Forelimb muscle (tissue), 1 donor: ENCODE measurements at places on chromosomes 12 and 14. TPM values are rescaled to one million over a fixed set of nuclear protein-coding genes. Genes with fewer than 3 reads are reported as not detected.

DNA sequence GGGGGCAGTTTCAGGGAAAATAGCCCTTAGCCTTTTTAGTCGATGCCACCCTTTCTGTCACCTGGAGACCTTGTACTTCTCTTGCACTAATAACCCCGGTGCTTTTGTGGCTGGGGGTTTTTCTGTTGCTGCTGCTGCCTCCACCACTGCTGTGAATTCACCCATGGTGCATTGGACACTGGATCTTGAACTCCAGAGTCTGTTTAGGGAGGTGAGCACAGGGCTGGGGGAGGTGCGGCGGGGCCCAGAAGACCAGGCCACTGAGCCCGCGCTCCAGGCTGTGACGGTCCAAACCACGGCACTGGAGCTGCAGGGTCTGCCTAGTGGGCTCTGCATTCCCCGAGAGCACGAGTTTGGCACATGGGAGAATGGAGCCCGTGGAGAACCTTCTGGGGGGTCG lies 100.6 kb downstream of the NINJ2 start:
- no peak for DNase-seq

GRCh38 chr12:104443008-104443407 lies 13.7 kb upstream of the CHST11 start:
- no peak for DNase-seq

- no peak for DNase-seq
Observed at GRCh38 chr14:68234101-68234905, 414.7 kb downstream of the RAD51B start.

- no peak for DNase-seq
Observed at GRCh38 chr12:89251342-89252271, 100.7 kb downstream of the DUSP6 start.

DNA sequence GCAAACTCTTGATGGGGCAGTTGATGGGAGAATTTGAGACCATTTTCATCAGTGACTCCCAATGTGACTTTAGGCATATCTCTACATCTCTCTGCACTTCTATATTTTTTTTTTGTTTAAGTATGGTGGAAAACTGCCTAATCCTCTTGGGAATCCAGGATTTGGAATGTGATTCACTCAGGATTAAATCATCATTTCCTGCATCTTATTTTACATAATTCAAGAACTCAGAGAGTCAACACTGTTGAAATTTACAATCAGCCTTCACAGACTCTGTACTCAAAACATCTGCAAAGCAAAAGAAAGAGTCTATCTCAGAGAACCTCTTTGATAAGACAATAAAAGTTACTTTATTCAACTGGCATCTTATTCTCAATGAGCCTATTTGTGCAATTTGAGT lies 260.7 kb upstream of the NOS1 start:
- DNase-seq, result no peak

DNA sequence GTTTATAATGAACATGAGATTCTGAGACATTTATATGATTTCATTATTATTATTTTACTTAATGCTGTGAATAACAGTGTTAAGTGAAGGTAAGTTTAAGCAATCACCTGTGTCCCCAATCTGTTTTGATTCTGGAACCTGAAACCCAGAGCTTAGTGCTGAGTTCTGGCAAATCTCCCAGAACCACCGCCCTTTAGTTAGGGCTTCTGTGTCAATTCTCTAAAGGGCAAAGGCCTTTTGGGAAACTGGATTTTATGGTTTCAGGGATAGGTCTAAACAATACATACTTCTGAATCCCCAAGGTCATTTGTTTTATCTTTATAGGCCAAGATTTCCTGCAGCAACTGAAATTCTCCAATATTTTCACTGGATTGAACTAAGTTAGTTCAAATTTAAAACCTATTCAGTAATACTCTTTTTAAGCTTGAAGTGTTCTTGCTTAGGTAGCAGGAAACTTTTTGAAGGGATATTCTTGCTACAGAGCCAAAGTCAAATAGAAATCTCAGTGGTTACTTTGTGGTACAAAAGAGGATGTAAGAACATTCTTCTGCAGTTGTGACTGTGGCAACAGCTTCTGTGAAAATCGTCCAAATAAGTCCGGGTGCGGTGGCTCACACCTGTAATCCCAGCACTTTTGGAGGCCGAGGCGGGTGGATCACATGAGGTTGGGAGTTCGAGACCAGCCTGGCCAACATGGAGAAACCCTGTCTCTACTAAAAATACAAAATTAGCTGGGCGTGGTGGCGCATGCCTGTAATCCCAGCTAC lies 10.0 kb upstream of the PKP2 start:
- DNase-seq, result no peak

- DNase-seq, result no peak
Observed at GRCh38 chr14:72515779-72516770, 377.8 kb downstream of the DPF3 start.

DNA sequence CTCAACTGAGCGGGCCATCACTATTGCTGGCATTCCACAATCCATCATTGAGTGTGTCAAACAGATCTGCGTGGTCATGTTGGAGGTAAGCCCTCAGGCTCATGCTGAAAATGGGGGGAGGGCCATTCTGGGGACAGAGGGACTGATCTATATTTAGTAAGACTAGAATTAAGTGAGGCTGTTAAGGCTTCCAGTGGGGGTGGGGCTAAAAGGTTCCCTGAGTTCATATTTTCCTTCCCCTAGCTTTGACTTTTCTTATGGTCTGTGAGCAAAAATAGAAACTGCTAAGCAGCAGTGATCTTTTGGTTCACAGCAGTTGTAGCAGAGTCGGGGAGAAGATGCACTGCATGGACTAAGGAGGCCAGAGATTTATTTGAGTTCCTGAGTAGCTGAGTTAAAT lies 9.2 kb downstream of the PCBP2 start:
- DNase-seq, result no peak

GRCh38 chr14:104547310-104547997 lies 32.1 kb upstream of the C14orf180 start:
- no peak for DNase-seq

GRCh38 chr14:80637756-80638619 lies 303.6 kb downstream of the CEP128 start:
- DNase-seq, result no peak

GRCh38 chr14:95611293-95611880 lies 74.8 kb upstream of the TCL1B start:
- no peak for DNase-seq

GRCh38 chr12:43009846-43010240 lies 420.3 kb upstream of the PRICKLE1 start:
- no peak for DNase-seq

DNA sequence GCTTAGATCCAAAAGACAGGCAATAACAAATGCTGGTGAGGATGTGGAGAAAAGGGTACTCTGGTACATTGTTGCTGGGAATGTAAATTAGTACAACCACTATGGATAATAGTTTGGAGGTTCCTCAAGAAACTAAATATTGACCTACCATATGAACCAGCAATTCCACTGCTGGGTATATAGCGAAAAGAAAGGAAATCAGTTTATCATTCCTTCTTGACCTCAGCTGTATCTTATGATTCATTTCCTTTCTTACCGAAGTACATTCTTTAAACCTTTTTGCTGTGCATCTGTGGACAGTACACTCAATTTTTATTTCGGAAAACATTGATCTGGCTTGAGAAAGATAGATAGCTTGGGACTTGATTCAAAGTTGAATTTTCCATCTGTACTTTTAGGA lies 183.2 kb upstream of the LRFN5 start:
- DNase-seq, result no peak

- DNase-seq, result no peak
Observed at GRCh38 chr12:16392846-16393535, 45.5 kb downstream of the MGST1 start.

DNA sequence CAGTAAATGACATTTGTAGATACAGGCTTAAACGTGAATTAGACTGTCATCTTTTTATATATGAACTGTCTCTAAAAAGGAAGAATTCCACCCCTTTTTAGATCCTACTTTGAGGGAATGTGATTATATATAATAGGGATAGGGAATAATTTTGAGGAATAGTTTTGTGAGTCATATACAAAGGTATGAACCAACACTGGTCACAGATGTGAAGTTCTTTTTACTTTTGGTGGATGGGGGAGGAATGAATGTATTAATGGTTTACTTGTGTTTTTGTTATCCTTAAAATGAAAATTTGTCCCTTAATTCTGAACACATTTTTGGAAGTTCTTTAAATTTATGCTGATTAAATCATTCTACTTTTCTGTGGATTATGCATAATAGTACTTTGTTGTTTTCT lies 30.4 kb downstream of the FRS2 start:
- no peak for DNase-seq

DNA sequence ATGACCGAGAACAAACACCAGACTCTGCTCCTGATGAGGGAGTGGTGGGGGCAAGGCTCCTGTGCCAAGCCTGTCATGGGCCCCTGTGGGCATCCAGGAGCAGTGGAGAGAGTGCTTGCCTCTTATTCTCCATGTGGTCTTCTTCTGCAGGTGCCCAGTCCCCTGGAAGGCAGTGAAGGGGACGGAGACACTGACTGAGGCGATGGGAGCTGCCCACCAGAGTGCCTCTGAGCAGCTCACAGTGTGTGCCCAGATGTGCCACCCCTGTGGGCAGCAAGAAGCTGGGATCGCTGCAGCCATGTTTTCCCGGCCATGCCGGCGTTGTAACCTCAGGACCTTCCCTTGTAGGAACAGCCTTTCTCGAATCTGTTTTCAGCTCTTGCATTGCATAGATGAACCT lies 6.4 kb upstream of the EP400 start:
- DNase-seq, result no peak

DNA sequence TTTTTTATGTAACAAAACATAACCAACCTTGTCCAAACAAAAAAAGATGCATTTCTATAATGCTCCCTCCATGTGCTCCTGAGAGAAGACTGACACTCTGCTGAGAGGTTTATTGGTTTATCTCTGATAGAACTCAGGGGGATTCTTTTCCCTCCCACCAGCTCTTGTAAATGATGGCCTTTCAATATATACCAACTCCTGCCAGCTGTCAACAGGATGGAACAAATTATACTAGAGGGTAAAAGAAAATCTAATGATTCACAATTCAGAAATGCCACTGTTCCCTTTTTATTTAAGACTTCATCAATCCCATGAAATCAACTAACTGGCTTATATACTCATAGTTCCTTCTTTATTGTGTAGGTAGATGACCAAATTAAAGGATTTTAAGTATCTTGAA lies 25.4 kb downstream of the PSMC1 start:
- DNase-seq, result no peak

- DNase-seq, result peak; percentile 38
Observed at GRCh38 chr12:21940549-21941505, at the start of gene ABCC9. Gene ABCC9 (minus strand): TSS chr12:21941426. CDS start chr12:21936674, 4,752 bp downstream.

DNA sequence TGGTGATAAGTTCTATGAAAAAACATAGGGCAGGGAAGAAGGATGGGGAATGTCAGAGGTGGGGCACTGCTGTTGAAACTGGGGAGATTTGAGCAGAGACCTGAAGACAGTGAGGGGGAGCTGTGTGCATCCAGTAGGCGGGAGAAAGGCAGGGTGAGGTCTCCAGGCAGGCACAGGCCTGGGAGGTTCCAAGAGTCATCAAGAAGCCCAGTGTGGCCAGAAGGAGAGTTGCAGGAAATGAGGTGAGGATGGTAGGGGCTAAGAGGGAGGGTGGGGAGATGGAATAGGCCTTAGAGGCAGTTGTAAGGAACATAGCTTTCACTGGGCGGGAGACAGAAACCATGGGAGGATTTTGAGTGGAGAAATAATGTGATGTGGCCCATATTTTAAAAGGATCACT lies 341.8 kb downstream of the GLT1D1 start:
- no peak for DNase-seq

- DNase-seq, result no peak
Observed at GRCh38 chr12:93099792-93100191, 170.7 kb upstream of the EEA1 start.

GRCh38 chr12:18551106-18551505 lies 186.7 kb downstream of the PLCZ1 start:
- peak; percentile 13 for DNase-seq

GRCh38 chr12:10069099-10069498 lies 29.7 kb downstream of the CLEC1A start:
- DNase-seq, result no peak

DNA sequence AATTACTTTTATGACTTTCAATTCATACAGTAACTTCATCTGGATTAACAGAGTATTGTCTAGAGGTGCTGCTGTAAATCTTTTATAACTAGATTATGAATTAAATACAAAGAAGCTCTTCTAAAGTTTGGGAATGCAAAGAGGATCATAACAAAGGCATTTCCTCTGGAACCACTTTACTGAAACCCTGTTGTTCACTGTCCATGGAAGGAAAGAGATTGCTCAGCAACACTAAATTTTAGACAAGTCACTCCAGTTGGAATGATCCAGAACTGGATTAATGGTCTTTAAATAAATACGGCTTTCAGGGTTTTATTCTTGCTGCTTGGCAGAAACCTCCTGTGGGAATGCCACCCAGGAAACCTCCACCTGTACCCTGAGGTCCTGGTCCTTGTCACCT lies 250.6 kb downstream of the KSR2 start:
- no peak for DNase-seq

DNA sequence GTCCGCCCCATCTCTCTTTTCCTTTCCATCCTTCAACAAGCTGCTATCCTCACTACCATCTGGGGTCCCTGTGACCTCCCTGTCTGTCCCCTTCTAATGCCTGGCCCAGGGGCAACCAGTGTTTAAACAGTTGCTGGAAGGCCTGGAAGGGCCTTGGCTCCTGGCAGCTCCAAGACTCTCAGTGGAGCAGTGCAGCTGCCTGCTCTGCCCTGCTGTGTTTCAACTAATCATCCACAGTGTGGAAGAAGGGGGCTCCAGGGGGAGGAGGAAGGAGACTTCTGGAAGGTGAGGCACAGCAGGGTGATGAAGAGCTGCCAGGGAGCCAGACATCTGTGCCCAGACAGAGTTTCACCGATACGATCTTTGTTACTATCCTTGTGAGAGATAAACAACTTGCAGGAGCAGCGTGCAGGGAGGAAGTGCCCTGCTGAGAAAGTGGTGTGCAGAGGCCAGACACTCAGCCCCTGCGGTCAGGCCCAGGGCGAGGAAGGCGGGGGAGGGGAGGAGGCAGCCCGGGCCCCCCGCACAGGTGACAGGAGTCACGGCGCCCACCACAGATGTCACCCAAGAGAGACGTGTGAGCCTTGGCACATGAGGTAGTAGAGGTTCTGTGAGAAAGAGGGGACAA lies 1061.8 kb downstream of the BCL11B start:
- DNase-seq, result no peak

The MYBPC1 gene
- 3,952 TPM for polyA plus RNA-seq

The OAS3 gene
- polyA plus RNA-seq, result 5.1 TPM

The METTL25 gene
- 9.2 TPM for polyA plus RNA-seq

The LBHD2 gene
- polyA plus RNA-seq, result not detected

The NYNRIN gene
- polyA plus RNA-seq, result 23.1 TPM

The PPFIA2 gene
- polyA plus RNA-seq, result 1.8 TPM

The FAM186B gene
- 1.8 TPM for polyA plus RNA-seq

The FRS2 gene
- polyA plus RNA-seq, result 16.9 TPM

The RHOF gene
- polyA plus RNA-seq, result 2.6 TPM

The TMEM229B gene
- 0.39 TPM for polyA plus RNA-seq

The ERGIC2 gene
- polyA plus RNA-seq, result 56.2 TPM

The DTX1 gene
- 5.2 TPM for polyA plus RNA-seq

The BEST3 gene
- polyA plus RNA-seq, result 55.5 TPM

The CCDC175 gene
- not detected for polyA plus RNA-seq

The CLEC2B gene
- 1.9 TPM for polyA plus RNA-seq

The IRF2BPL gene
- 21.5 TPM for polyA plus RNA-seq
